Bronchial epithelial cell (primary cell): ENCODE measurements at places on chromosomes 7 and 10.

DNA sequence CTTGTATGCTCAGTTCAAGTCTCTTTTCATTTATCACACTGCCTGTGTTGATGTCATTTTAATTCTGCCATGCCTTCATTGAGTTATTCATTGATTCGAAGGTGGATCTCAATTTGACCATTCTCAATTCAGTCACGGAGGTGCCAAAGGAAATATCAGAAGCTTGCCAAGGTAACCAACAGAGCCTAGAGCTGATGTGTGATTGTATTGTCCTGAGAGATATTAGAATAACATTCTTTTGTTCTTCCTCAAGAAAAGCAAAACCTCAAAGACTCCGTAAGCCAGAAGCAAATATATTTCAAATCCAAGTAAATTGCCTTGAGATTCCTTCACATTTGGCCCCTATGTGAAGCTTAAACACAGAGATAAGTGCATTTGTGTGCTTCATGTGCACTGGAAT is 345.3 kb downstream of the CXCL12 start:
- DNase-seq: no peak

GRCh38 chr7:22060863-22061262 is 115.2 kb upstream of the CDCA7L start:
- DNase-seq: no peak

- no peak for DNase-seq
These were observed 153.3 kb downstream of the POU6F2 start for GRCh38 chr7:39130857-39131526.

DNA sequence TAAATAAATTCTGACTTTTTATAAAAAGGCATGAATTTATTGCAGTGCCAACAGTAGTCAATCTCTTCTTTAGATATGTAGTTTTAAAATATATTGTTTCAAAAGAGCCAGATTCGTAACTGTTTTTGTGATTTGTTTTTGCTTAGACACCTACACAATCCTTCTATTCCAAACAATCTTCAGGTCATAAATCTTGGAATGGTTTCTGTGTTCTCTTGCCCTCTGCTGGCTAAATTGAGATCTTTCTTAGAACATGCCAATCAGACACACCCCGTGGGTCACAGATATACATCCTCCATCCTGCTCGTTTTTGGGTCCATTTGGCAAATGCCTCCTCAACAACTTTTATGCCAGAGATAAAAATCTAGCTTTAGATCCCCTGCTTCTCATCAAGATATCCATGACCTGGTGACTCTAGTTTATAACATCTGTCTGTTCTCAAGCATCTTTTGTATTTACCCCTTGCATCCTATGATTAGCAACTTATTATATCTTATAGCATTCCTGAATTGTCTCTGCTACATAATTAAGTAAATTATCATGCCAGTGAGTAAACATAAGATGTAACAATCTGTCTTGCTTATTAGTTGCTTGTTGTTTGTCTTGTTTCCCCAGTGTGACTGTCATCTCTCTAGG is 35.3 kb upstream of the IFRD1 start:
- peak; percentile 57 for DNase-seq

- no peak for DNase-seq
These were observed 679.3 kb upstream of the IGFBP3 start for GRCh38 chr7:46600340-46600739.

GRCh38 chr7:99366646-99367045 is 7.9 kb upstream of the ARPC1B start:
- no peak for DNase-seq
